ENCODE measurements at places on chromosomes 5 and 9.

- no peak for DNase-seq
These were observed 45.2 kb upstream of the SEMA4D start for GRCh38 chr9:89543111-89543510.

GRCh38 chr5:139149477-139150199 is 48.5 kb downstream of the SIL1 start:
- DNase-seq, result no peak

GRCh38 chr5:133682451-133682850 is 70.1 kb upstream of the FSTL4 start:
- no peak for DNase-seq

DNA sequence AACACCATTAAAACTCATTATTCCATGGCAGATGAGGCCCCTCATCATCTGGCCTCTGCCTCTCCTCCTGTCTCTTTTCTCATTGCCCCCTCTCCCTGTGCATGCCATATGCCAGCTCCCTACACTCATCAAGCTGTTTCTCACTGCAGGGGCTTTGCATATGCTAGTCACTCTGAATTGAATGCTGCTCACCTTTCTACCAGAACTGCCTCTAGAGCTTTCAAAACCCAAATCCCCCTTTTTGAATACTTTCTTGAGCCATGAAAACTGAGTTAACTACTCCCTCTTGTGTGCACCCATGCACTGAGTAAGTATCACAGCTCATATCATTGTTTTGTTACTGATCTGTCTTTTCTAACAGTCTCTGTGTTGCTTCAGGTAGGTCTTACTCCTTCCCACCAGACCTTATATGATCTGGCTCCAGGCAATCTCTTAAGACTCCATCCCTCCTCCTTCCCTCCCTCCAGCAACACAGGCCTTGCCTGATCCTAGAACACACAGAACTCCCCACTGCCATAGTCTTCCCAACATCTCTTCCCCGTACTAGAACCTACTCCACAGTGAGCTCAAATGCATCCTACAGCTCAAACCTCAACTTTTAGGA is 60.5 kb downstream of the ASTN2 start:
- DNase-seq, result no peak

GRCh38 chr5:123448017-123448617 is 24.9 kb upstream of the CEP120 start:
- no peak for DNase-seq

DNA sequence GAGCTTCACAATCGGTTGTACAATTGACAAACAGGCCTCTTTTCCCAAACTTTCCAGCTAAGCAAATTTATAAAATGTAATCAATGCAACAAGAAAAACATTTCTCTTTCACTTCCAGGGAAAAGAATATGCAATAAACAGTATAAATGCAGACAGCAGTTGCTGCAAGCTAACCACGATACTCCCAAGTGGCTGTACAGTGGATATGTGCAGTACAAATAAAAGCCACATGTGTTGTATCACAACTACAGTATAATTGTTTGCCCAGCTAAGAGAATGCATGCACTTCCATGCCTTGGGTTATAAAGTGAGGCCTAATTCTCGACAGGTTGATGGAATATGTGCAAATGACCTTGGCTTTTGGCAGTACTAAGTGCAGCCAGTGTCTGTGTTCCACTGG is 16.7 kb upstream of the PDCL start:
- DNase-seq, result no peak

GRCh38 chr5:180291234-180291940 is 496 bp downstream of the MAPK9 start:
- DNase-seq, result peak; percentile 26

- DNase-seq, result no peak
These were observed 47.3 kb upstream of the SUB1 start for GRCh38 chr5:32538031-32538547.

GRCh38 chr9:81819859-81820546 is 108.2 kb upstream of the SPATA31D4 start:
- DNase-seq, result peak; percentile 80

DNA sequence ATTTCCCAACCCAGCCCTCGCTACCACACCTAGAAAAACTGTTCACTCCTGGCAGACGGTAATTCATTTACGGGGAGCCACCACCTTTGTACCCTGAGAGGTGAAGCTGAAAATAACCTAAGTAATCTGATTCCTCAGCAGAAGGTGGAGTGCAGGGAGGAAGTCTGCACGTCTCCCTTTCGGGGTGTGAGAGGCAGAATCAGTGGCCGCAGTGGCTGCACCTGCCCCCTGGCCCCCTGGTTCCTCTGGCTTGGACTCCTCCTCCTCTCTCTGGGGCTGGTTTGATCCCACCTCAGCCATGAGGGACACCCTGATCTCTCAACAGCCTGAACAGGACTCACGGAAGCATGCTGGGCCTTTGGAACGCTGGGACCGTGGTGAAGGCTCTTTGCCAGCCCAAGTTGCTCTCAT is 10.5 kb downstream of the TMEM174 start:
- no peak for DNase-seq

- DNase-seq, result no peak
These were observed 4.7 kb upstream of the FSD1L start for GRCh38 chr9:105443121-105443520.

DNA sequence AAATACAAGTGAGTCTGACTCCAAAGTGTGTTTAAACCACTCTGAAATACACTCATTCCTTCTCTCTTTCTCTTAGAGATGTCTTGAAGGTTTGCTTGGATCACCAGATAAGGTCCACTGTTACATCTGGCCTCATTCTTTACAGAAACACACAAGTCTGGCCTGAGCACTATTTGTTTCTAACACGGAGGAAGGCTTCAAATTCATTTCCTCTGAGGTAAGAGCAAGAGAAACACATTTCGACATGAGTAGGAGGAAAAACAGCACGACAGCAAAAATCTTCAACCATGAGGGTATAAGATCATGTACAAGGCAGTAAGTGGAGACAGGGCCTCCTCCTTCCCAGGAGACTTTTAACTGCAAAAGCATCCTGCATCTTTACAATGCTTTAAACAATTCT is 8.0 kb downstream of the SIL1 start:
- no peak for DNase-seq

- no peak for DNase-seq
These were observed 78.7 kb downstream of the GAS1 start for GRCh38 chr9:86868616-86869015.

DNA sequence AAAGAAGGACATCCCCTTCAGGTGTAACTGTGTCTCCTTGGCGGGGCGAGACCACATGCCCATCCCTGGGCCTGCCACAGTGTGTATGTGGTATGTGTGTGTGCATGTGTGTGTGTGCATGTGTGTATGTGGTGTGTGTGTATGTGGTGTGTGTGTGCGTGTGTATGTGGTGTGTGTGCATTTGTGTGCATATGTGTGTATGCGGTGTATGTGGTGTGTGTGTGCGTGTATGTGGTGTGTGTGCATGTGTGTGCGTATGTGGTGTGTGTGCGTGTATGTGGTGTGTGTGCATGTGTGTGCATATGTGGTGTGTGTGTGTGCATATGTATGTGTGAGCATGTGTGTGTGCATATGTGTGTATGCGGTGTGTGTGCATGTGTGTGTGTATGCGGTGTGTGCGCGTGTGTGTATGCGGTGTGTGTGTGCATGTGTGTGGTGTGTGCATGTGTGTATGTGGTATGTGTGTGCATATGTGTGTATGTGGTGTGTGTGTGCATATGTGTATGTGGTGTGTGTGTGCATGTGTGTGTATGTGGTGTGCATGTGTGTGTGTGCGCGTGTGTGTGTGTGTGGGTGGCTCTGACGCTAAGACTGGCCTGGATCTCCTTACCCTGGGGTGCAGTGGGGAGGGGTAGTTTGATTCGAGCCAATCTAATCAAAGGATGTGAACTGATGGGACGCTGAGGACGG is 107.9 kb upstream of the RAPGEF1 start:
- DNase-seq, result no peak

GRCh38 chr5:150568663-150569062 is 60.7 kb downstream of the NDST1 start:
- no peak for DNase-seq

- DNase-seq, result no peak
These were observed 58.6 kb downstream of the PTCD2 start for GRCh38 chr5:72378639-72379289.

- peak; percentile 31 for DNase-seq
These were observed 151.8 kb upstream of the VLDLR start for GRCh38 chr9:2469681-2470221.

Data from ELF-1 (cell line).